ENCODE measurements at places on chromosomes 1 and 21.

DNA sequence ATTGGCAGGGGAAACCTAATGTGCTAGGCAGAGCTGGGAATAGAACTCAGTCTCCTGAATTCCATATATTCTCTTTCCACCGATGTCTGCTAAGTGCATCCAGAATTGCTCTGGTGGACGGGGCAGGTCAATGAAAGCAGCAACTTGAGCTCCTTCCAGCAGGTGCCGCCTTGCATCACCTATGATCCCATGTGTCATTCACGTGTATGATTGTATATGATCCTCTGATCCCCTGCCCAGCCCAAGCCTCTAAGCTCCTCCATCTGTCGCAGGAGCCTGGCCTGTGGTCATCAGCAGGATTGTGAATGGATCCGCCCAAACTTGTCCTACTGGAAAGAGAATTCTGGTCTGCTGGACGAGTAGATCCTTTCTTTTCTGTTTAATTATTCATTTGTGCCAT, 13.1 kb downstream of the ACTA1 start:
- DNase-seq, result no peak

- DNase-seq, result peak; percentile 19
Observed at GRCh38 chr21:46515109-46515508, 56.4 kb downstream of the DIP2A start.

DNA sequence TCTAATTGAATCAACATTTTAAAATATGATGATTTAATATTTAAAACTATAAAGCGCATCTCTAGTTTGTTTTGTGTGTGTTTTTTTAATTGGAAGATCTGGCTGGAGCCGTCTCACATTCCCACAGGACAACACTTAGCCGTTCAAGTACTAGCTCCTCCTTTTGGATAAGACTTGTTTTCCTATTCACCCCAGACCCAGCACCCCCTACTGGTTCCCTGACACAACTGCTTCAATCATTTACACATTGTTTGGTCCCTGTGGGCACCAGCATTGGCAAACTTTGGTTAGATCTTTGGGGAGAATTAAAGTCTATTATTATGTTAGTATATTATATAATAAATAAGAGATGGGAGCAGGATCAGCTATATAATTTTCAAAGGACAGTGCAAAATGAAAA, 34.5 kb downstream of the TYW3 start:
- DNase-seq, result no peak

- DNase-seq, result no peak
Observed at GRCh38 chr1:63155437-63155836, 166.9 kb upstream of the FOXD3 start.

DNA sequence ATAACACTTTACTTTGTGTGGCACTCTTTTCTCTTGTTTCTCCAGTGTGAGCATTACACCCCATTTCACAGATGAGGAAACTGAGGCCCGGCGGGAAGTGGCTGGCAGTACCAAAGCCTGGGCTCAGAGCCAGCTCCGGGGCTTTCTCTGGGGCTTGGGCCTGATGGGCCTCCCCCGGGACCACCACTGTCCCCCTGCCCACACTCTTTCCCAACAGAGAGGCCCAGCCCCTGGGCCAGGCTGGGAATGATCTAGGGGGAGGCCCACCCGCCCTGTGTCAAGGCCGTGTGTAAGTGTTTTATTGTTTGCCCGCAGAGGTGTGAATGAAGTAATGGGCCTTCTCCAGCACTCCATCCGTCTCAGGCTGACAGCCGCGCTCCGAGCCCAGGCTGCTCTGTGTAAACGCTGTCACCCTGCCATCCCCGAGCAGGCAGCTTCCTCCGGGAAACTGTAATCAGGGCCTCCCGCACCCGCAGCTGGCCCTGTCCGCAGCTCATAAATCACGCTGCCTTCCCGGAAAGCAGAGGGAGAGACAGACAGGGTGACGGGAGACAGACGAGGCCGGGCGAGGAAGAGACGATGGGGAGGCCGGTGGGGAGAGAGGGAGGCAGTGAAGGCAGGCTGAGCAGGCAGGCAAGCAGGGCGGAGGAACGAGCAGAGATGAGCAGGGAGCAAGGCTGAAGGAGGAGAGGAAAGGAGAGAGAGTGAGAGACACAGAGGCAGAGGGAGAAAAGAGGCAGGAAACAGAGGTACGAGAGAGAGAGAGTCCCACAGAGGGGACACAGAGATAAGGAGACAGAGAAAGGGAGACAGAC, 109.7 kb upstream of the ZBTB40 start:
- DNase-seq, result no peak

GRCh38 chr21:43361493-43362296, 65.2 kb downstream of the SIK1 start:
- peak; percentile 39 for DNase-seq

- DNase-seq, result peak; percentile 29
Observed at GRCh38 chr1:229027622-229028182, 243.2 kb upstream of the RAB4A start.

DNA sequence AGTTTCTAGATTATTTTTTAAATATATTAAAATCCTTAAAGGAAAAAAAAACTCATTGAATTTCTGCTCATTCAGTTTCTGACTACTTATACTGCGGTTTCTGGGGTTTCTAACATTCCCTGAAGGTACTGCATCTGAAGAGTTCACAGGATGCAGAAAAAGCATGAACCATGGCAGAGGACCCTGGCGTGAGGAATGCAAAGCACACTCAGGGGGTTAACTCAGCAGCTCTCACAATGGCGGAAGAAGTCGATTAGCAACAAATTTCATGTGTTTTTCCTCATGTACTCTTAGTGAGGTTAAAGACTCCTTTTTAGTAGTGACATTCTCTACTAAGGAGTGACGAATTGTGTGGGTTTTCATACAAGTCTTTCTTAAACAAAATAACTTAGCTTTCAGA, 975.6 kb downstream of the NCAM2 start:
- no peak for DNase-seq

GRCh38 chr1:111775966-111776365, 20.3 kb downstream of the DDX20 start:
- DNase-seq, result no peak

DNA sequence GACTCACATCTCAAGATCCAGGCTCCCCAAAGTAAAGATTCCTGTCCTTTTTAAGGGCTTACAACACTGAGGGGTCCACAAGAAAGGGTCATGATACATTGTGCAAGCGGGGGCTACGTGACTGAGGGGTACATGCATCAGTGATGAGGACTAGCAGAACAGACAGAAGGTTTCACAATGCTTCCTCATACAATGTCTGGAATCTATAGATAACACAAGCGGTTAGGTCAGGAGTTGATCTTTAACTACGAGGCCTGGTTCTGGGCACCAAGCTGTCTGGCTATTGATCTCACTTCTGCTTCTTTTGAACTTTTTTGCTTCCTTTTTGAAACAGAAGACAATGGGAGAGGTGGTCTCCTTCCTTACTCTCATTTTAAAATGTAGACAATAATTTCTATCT, 718.6 kb downstream of the AMY1C start:
- no peak for DNase-seq

DNA sequence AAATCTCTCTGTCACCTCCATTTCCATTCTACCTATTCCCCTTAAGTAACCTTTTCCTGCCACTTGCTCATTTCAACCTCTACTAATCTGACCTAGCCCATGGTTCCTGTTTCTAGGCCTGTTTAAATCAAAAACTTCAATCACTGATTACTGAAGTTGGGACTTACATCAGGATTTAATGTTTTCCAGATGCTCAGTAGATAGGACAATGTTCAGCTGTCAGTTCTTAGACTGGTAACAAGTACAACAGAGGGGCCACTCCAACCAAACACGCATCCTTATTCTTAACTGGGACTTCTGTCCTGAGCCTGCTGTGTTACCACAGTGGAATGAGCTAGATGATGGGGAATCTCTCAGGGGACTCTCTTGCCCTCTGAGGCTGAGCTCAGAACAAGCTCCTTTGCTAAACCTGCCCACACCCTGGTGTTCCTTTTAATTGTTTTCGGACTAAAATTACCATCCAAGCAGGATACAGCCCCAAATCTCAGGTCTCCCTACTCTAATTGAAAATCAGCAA, 974.6 kb downstream of the TTLL7 start:
- DNase-seq, result no peak

- DNase-seq, result no peak
Observed at GRCh38 chr1:226365831-226366231, 42.1 kb downstream of the PARP1 start.

GRCh38 chr1:10379101-10379620, 19.7 kb upstream of the PGD start:
- DNase-seq, result no peak

GRCh38 chr1:205162301-205162700, 40.5 kb upstream of the RBBP5 start:
- no peak for DNase-seq

- no peak for DNase-seq
Observed at GRCh38 chr1:218836264-218836663, 337.4 kb upstream of the LYPLAL1 start.

DNA sequence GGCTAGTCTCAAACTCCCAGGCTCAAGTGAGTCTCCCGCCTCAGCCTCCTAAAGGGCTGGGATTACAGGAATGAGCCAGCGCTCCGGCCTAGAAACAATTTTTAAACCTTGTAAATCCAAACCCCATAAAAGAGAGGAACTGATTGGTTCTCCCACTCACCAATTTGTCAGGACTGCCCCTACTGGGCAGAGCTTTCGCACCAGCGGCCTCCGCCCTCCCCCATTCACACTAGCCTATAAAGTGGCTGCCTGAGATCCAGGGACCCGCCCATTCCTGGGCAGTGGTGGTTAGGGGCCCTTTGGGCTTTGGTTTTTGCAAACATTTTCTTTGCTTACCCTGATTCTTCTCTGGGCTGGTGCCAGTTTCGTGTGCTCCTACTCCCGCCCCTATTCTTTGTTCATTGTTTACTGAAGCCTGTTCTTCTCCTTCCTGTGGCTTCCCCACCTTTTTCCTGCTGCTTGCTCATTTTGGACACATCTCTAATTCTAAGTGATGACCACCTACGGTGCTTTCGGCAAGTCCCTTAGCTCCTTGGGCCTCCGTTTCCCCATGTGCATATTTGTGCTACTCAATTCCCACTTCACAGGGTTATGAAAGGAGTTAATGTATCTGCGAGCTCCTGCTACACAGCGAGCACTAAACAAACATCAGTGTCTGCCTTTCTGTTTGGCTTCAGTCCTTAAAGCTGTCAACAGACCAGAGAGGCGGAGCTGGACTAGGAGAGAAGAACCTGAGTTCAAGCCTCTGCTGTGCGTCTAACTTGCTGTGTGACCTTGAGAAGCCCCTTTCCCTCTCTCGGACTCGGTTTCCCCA, 39.8 kb upstream of the CLIC4 start:
- peak; percentile 48 for DNase-seq

DNA sequence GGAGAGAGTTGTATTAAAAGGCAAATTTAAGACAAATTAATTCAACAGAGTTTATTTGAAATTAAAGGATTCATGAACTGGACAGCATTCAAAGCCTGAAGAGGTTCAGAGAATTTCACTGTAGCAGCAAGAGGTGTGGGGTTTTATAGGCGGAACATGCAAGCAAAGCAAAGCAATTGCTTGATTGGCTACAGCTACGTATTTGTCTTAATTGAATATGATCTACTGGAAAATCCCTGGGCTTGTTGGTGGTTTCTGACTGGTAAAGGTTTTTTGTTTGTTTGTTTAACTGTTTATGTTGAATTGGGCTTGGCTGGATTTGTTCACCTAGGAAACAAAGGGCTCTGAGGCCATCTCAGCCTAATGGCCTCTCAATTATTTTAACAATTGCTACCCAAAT, 61.5 kb downstream of the KCNK1 start:
- no peak for DNase-seq

DNA sequence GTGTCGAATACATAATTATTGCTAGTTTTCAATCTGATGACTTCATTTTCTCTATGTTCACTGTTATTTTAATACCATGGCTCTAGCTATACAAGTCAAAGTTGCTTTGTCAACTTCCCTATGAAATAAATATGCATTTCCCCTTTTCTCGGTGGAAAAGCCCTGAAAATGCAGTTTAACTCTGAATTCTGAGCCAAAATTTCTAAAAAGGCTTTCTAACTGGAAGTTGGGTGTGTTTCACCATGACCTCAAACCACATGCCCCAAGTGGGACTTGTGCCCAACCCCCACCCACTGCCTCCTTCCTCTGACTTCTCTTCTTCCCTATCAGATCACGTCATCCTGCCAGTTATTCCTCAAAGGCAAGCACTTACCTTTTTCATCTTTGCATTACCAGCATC, 8.9 kb downstream of the MKNK1 start:
- DNase-seq, result peak; percentile 17

DNA sequence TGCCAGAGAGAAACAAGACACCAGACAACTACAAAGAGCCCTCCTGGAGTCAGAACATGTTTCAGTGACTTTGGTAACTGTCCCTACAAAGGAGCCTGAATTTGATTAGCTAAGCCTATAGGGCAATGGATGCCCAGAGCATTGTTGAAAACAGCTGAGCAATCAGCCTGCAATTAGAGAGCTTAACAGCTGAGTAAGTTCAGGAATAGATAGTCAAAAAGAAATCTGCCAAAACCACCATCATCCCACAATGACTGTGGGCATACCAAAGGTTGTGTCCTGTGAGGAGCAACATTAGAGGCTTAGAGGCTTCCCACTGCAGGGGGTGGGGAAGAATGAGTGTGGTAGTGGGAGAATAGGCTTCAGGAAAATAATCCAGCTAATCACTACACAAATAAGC, 32.1 kb downstream of the SH3BP5L start:
- no peak for DNase-seq

- DNase-seq, result no peak
Observed at GRCh38 chr1:206506405-206507283, 687 bp upstream of the RASSF5 start.

GRCh38 chr1:156291226-156292061, 4.0 kb downstream of the GLMP start:
- DNase-seq, result no peak

DNA sequence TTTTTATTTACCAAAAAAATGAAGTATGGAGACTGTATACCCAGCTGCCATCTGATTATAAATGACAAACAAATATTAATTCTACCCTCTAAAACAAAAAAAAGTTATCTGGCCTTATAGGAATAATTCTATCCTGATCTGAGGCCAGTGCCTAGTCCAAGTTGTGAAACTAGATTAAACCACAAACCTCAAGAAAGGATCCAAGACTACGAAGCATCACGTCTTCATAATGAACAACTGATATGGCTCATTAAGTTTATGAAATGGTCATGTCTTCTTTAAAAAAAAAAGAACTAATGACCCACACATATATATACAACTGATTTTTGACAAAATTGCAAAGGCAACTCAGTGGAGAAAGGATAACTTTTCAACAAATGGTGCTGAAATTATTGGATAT, 32.4 kb upstream of the CTTNBP2NL start:
- no peak for DNase-seq

DNA sequence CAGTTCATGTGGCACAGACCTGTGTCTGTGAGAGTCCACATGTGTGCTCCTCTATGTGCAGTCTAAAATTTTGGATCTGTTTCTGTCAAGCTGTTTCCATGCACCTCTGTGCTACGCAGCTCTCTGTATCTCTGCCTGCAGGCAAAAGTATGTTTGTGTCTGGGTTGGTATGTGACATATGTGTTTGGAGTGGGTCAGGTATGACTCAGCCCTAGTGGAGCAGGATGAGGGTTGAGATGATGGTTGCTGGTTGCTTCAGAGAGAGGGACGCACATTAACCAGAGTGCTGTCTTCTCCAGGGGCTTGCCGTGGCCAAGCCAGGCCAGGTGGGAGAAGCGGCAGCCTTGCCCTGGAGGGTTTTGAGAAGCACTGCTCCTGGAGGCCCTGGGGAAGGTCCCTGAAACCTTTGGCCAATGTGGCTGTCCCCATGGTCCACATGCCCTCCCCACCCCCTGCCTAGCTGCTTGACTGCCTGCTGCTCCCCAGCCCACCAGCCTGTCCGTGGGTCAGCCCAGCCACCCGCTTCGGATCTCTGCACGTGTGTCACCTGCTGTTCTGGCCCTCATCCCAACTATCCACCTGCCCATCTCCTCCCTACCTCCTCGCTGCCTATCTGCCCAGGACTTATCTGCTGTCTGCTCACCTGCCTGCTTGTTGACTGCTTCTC, 4.1 kb upstream of the EVA1B start:
- no peak for DNase-seq

All from CD4-positive, alpha-beta T cell treated with Interleukin-6 at 100 ng/mL for 8 hours (primary cell).